SW480 (cell line): ENCODE measurements at places on chromosomes 16 and 17.

GRCh38 chr16:610513-611381 is 20.0 kb upstream of the WFIKKN1 start:
- DNase-seq = no peak

- no peak for DNase-seq
These were observed 14.2 kb downstream of the YWHAE start for GRCh38 chr17:1385861-1386260.

GRCh38 chr16:24769806-24770205 is 40.4 kb downstream of the TNRC6A start:
- DNase-seq = no peak

GRCh38 chr16:80051040-80051439 is 450.5 kb upstream of the MAF start:
- no peak for DNase-seq

GRCh38 chr17:64685705-64686104 is 23.6 kb upstream of the SMURF2 start:
- DNase-seq = no peak

DNA sequence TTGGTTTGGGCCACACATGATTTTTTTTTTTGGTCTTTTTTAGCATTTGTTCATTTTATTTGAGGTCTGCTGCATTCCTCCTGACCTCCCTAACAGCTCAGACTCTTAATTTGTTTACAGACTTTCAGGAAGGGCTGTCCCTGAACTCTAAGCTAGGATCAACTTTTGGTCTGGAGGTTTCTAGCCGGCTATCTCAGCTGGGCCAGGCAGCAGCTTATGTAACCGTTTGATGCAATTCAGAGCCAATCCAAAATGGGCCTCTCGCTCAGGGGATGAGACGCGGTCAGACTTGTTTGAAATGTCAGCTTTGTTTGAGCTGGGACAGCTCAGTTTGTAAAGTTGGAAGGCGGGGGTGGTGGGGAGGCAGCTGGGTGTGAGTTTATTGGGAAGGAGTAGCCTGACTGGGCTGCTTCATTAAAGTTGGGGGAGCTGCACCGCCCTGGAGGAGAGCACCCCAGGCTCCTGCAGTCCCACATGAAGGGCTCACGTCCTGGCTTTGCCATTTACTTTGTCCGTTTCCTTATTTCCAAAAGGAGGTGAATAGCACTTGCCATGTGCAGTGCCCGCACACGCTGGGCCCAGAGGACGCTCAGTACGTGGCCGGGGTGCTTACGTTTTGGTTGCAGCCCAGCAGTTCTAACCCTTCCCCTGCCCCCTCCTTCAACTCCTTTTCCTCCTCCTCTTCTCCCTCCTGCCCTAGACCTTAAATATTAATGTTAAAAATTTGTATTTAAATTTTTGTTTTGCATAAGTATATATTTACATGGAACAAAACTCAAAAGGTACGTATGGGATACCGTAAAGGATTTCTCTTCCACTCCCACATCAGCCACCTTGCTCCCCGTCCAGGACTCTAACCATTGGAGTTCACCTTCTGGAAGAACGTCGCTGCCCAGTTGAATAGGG is 121.2 kb downstream of the SNX29 start:
- DNase-seq = no peak

- no peak for DNase-seq
These were observed 223.8 kb downstream of the IRF8 start for GRCh38 chr16:86122681-86123342.

DNA sequence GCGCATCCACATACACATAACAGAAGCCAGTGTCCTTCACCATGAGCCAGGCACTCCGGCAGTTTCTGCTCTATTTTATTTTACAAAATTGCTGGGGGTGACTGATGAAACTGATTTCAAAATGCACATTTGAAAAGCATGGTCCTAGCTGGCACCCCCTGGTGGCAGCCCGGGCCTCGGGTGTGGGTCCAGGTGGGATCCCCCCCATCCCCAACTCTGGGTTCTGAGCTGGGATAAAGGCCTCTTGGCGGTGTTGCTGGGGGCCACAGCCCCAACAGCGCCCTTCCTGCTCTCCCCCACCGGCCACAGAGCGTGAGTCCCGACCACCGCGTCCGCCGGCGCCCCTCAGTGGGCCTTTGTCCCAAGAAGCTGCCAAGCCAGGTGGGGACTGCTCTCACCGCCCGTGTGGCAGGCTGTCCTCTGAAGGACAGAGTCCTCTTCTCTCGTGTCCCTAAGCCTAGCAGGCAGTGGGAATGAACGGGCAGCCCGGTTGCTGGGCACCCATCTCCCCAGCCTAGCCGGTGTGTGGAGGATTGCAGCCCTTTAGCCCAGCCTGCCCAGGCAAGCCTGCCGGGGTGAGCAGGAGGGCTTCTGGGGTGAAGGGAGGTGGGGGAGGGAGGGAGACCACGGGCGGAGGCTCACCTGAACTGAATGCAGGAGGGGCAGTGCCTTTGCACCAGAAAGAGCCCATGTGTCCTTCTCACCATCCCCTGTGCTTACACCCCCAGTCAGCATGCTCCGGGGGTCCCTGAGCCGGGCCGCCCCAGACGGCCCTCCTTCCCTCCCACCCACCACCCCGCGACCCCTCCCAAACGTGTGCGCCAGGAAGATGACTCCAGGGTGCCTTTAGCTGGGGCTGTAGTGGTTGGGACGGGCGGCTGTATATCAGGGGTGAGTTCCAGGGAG is 898 bp downstream of the SNAI3 start:
- DNase-seq = peak; percentile 32

DNA sequence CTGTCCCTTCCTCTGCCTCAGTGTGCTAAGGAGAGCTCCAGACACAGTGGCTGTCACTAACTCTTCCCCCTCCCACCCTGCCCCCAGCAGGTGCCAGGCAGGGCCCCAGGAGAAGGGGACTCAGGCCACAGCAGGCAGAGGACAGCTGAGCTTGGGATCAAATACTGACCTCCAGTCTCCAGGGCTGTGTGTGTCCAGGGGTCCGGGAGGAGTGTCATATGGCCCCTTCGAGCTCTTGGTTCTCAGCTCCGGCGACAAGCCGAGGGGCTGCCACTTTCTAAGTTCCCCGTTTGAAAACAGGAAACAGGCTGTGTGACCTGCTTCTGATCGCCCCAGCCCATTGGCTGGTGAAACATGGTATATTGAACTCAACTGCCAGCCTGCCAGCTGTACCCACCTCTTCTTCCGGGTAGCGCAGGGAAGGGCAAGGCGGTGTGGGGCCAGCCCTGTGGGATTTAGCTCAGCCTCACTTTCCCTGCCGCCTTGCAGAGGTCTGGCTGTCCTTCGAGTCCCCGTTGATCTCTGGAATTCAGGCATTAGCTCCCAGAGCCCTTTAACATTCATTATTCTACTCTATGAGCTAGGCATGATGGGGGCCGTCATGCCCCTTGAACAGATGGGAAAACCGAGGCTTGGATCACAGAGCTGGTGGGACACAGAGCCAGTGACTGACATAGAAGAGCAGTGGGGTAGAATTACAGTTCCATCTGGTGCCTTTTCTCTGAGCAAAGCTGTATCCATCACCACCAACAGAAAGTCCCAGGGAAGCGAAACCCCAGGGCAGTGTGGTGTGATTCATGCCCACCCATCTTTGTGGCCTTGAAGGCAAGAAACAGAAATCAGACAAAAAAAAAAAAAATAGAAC is at the start of gene SNX20:
Gene SNX20, minus strand, starts transcription at position 292 of the 865 bp plus-strand sequence. CDS start 3,786 bp downstream, outside the sequence.
- DNase-seq = no peak

GRCh38 chr16:27225536-27226360 is 22.4 kb downstream of the KDM8 start:
- peak; percentile 19 for DNase-seq
